ENCODE measurements at places on chromosomes 3 and 15.

GRCh38 chr3:120203016-120203415, 82.0 kb downstream of the GPR156 start:
- no peak for DNase-seq

GRCh38 chr3:99878005-99878404, 60.3 kb downstream of the CMSS1 start:
- peak; percentile 59 for DNase-seq

- no peak for DNase-seq
Measured at GRCh38 chr3:41464401-41464800, 265.1 kb downstream of the CTNNB1 start.

- DNase-seq, result no peak
Measured at GRCh38 chr3:131193641-131194238, 167.1 kb downstream of the NEK11 start.

DNA sequence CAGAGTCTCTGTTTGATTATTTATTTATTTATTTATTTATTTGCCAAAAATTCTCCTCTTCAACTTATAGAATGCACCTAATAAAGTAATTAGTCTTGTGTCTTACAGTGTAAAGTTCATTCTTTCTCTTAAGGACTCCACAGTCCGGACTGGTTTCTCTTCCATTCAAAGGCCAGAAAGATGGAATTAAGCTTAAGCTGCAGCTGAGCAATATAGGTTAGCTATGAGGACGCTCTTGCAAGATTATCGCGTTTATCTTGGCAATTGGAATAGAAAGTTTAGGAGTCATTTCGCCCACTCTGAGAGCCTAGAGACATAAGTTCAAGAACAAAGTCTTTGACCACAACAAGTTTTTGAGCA, 15.0 kb downstream of the TAGLN3 start:
- DNase-seq, result no peak

DNA sequence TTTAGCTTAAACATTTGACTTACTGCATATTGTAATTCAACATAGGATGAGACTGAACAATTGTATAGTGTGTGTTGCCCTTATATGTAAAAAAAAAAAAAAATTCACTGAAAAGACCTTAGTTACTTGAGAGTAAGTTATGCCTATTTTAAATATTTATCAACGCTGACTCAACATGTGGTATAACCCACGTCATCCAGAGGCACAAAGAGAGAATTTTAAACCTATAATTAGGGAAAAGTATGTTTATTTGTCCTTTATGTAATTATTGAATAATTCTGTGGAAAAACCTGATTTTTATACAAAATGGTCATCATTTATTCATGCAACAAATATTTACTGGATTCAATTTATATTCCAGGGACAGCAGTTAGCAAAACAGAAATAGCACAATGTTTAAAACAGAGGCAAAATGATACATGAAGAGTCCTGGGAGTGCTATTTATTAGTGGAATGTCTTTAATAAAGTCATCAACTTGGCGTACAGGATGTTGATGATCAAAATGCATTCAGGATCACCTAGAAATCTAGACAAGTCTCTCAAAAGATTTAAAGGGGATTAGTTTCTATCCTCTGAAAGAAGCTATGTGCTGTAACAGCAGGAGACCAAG, 223.7 kb downstream of the PCCB start:
- peak; percentile 9 for DNase-seq

- DNase-seq, result no peak
Measured at GRCh38 chr3:36457667-36458066, 77.4 kb downstream of the STAC start.

DNA sequence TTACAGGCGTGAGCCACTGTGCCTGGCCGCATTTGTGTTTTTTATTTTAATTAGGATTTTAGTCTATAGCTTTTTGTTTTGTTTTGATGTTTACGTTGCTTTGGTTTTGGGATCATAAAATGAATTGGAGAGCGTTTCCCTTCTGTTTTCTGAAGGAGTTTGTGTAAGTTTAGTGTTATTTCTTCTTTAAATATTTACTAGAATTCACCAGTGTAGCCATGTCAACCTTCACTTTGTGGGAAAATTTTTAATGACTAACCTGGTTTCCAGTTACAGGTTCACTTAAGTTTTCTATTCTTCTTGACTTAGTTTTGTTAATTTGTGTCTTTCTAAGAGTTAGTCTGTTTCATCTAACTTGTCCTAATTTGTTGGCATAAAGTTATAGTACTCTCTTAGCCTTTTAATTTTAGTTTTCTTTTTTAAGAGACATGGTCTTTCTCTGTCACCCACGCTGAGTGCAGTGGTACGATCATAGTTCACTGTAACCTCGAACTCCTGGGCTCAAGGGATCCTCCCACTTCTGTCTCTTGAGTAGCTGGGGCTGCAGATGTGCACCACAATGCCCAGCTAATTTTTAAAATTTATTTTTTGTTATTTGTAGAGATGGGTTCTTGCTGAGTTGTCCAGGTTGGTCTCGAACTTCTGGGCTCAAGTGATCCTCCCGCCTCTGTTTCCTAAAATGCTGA, 61.0 kb downstream of the CHD2 start:
- DNase-seq, result no peak

- DNase-seq, result no peak
Measured at GRCh38 chr3:124283652-124284023, 291.7 kb upstream of the ROPN1 start.

- DNase-seq, result no peak
Measured at GRCh38 chr3:139052802-139053600, 8.3 kb upstream of the PRR23C start.

- DNase-seq, result no peak
Measured at GRCh38 chr3:69930564-69930963, 69.0 kb upstream of the SAMMSON start.

- DNase-seq, result no peak
Measured at GRCh38 chr3:159238646-159239045, 436.8 kb downstream of the MFSD1 start.

DNA sequence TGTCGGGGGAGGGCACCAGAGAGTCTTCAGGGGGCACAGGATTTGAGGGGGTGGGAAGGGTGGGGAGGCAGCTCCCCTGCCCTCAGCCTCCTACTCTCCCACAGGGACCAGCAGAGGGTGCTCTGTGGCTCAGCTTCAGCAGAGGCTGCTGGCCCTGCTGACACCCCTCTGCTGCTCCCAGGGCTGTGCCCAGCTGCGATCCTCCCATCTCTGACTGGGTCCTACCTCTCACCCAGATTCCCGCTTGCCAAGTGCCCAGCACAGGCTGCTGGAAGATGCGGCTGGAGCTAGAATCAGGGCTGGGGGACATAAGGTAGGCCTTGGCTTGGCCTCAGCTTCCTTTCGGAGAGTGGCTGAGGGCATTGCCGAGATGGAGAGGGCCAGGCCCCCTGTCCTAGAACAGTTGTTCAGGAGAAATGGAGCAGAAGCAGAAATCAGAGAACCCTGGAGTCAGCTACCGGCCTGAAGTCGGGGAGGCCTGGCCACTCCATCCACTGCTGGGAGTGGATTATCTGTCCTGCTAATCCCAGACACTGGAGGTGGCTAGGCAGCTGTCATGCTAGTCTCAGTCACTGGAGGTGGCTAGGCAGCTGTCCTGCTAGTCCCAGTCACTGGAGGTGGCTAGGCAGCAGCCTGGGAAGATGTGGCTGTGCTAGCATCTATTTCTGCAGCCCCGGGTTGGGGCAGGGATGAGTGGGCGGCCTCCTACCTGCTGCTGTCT, 3.9 kb downstream of the GRM2 start:
- DNase-seq, result no peak

DNA sequence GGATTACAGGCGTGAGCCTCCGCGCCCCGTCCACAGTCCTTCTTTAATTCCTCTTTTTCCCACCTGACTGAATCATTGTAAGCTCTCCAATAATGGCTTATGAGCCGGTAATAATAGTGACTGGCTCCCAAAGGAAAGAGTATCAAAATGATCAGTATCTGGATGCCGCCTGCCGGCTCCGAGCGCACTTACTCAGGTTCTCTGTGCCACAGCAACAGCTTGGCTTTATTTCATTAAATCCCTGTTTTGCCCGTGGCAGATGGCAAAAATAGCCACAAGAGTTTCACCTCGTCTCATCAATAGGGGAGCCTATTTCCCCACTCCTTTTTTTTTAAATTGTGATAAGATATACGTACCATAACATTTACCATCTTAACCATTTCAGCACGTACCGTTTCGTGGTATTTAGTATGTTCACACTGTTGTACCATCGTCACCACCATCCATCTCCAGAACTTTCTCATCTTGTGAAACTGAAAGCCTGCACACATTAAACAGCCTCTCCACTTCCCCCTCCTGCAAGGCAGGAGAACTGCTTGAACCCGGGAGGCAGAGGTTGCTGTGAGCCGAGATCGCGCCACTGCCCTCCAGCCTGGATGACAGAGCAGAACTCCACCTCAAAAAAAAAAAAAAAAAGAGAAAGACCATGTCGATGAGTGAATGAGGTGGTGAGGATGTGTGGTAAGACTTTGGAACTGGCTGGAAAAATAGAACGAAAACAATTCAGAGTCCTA, 80.7 kb upstream of the DLG1 start:
- no peak for DNase-seq

GRCh38 chr3:59257506-59257905, 207.7 kb upstream of the CFAP20DC start:
- no peak for DNase-seq

- DNase-seq, result no peak
Measured at GRCh38 chr15:100041127-100041828, 300.5 kb downstream of the ADAMTS17 start.
